ENCODE measurements at places on chromosomes 2 and 18. TPM values are rescaled to one million over a fixed set of nuclear protein-coding genes. Genes with fewer than 3 reads are reported as not detected.

CFC1 gene
- not detected for total RNA-seq

RGPD4 gene
- not detected for total RNA-seq

POTEE gene
- 0.89 TPM for total RNA-seq

VIL1 gene
- not detected for total RNA-seq

EPHA4 gene
- 1.2 TPM for total RNA-seq

SLC5A7 gene
- total RNA-seq: not detected

ACTR1B gene
- total RNA-seq: 73.2 TPM

CDK15 gene
- total RNA-seq: not detected

AGXT gene
- not detected for total RNA-seq

LIMS4 gene
- total RNA-seq: 0.78 TPM

SERPINB13 gene
- not detected for total RNA-seq

IL37 gene
- total RNA-seq: not detected

DSC3 gene
- not detected for total RNA-seq

CLEC4F gene
- total RNA-seq: not detected

LANCL1 gene
- total RNA-seq: 31.9 TPM

NOSTRIN gene
- not detected for total RNA-seq

NEU2 gene
- not detected for total RNA-seq

HYCC2 gene
- total RNA-seq: 35.9 TPM

ASPRV1 gene
- total RNA-seq: 0.78 TPM

IL36B gene
- total RNA-seq: not detected

TYW5 gene
- 7.3 TPM for total RNA-seq

C2orf15 gene
- total RNA-seq: 0.37 TPM

TLX2 gene
- 0.44 TPM for total RNA-seq

RAB17 gene
- 0.61 TPM for total RNA-seq

CAPN14 gene
- total RNA-seq: not detected

PLB1 gene
- 1.0 TPM for total RNA-seq

C2orf74 gene
- total RNA-seq: 8.4 TPM

POLR1A gene
- total RNA-seq: 40.8 TPM

DHRS9 gene
- total RNA-seq: not detected

LRP1B gene
- not detected for total RNA-seq

IL1F10 gene
- not detected for total RNA-seq

LHCGR gene
- not detected for total RNA-seq

GREB1L gene
- total RNA-seq: not detected

CCDC85A gene
- not detected for total RNA-seq

TNFRSF11A gene
- total RNA-seq: 4.3 TPM

PSMA8 gene
- total RNA-seq: 1.2 TPM

POU3F3 gene
- total RNA-seq: not detected

SRD5A2 gene
- total RNA-seq: not detected

HOXD12 gene
- not detected for total RNA-seq
